ENCODE measurements at places on chromosomes 4 and X. TPM values are rescaled to one million over a fixed set of nuclear protein-coding genes. Genes with fewer than 3 reads are reported as not detected.

The ODAPH gene
- 1.1 TPM for total RNA-seq

The GRIA3 gene
- 2.3 TPM for total RNA-seq

DNA sequence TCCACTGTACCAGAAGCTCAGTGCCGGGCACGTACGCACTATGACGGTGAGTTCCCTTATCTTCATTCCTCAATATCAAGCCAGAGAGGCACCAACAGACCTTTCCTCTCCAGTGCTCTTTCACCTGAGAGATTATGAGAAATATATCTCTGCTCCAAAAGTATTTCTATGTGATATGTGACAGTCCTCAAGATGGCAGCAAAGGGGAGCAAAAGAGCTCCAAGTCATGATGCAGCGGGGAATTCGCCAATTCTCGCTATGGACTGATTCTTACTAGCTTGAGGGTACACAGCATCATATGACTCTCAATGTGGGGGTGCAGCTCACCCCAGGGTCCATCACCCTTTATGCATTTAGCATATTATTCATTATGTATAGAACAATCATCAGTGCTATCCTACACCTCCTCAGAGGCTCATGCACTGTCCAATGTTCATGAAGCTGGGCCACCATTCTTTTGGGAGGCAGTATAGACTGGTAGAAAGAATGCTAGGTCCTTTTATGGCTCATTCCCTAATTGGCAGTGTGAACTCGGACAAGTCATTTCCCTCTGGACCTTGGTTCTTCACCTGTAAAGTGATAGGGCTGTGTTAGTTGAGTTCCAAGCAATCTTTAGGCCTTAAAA is 12.8 kb upstream of the IQSEC2 start:
- DNase-seq = no peak

GRCh38 chr4:105181259-105181658 is 34.6 kb downstream of the TET2 start:
- no peak for DNase-seq

DNA sequence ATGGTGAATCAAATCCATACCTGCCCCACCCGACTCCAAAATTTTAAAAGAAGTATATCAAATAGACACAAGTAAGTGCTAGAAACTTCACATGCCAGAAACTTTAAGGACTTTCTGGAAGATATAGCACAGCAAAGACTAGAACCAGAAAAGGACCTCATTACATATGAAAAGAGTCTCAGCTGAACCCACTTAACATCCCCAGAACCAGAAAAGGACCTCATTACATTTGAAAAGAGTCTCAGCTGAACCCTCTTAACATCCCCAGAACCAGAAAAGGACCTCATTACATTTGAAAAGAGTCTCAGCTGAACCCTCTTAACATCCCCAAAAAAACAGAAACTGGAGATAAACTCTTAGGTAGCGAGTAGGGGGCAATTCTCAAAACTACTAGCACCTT is 32.3 kb downstream of the STPG2 start:
- no peak for DNase-seq

DNA sequence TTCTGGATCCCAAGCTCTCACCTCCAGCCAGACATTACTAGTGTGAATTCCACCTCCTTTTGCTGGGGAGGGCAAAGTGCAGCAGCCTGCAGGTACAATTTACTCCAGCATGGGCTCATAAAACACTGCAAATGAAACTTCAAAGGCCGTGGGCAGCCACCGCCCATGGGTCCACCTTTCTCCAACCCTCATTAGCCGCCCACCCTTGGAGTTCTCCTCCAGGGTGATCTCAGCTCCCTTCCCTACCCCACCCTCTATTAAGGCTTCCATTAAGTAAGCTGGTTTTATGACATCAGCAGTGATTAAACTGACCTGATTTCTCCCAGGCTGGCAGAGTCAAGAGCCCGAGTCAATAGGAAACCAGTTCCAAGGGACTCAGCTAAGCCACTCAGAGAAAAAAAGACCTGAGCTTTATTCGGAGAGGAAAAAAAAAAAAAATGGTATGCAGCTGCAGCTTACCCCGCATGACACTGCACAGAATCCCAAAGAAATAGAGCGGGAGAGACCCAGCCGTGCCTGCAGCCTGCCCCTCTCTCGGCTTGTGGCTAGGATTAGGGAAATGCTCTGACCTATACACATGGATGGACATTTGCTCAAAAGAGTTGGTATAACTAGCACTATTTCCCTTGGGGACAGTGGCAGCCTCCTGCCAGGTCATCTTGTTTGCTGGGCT is 319.6 kb downstream of the PTTG2 start:
- no peak for DNase-seq

GRCh38 chr4:7981738-7982394 is 42.2 kb upstream of the AFAP1 start:
- no peak for DNase-seq

GRCh38 chrX:29229802-29230201 is 642.6 kb downstream of the IL1RAPL1 start:
- no peak for DNase-seq

Data from mesothelial cell of epicardium (in vitro differentiated cells).